ENCODE measurements at places on chromosomes 5 and 9.

DNA sequence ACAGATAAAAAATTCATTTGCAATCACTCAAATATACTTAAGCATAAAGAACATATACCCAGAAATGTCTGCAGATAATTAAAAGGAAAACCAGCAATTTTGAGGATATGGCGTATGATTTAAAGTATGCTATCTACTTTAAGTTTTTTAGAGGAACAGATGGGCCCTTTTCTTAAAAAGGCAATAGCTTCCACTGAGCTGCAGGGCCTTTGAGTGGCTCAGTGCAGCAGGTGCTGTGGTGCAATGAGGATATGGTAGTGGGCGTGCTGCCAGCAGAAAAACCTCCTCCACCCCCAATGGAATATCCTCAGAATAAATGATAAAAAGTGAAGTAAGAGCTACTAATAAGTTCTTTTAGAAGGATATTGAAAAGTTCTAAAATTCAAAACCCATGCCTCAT is 814.5 kb downstream of the MTRR start:
- no peak for DNase-seq

DNA sequence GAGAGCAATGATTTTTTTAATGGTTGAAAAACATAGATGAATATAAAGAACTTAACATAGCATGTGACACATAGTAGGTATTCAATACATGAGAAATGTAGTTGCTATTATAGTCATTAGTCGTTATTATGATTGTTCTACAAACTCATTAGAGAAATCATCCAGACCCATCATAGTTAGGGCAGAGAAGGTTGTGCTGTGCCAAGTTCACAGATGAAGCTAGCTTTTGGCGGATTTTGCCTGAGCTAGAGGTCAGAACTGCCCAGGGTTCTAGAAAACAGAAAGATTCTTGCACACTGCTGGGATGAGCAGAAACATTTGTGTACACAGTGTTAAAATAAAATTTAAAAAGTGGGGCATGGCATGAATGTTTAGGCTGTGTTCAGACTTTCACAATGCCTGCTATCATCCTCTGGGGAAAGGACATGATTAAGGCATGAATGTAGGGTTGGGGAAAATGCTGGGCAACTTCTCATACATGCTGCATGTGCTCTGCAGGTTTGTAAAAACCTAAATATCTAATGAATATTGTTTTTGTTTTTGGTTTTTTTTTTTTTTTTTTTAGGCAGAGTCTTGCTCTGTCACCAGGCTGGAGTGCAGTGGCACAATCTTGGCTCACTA is 33.3 kb upstream of the RAD23B start:
- DNase-seq, result no peak

GRCh38 chr5:159638954-159639559 is 277.2 kb upstream of the ADRA1B start:
- DNase-seq, result no peak

GRCh38 chr9:18564018-18564880 is 90.3 kb downstream of the ADAMTSL1 start:
- DNase-seq, result no peak

- DNase-seq, result no peak
Observed at GRCh38 chr5:1016036-1016435, 7.4 kb downstream of the NKD2 start.

DNA sequence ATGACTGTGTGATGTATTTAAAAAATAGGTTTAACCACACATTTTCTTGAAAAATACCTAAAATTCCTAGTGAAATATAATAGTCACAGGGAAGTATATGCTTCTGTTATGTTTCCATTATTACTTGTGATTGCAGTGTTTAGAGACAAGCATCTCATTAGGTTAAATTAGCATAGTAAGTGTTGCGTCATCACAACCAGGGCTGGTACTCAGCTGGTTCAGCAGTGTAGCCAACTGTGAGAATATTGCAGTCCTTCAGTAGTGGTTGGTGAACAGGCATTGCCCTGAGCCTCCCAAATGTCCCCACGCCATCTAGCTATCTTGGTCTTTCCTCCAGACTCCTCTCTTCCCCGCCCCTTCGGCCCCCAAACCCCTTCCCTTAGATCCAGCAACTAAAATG is 261.7 kb downstream of the ARHGEF28 start:
- no peak for DNase-seq
